Suppressor macrophage treated with lipopolysaccharide for 4 hours (primary cell): ENCODE measurements at places on chromosomes 5 and 9.

- DNase-seq = no peak
Observed at GRCh38 chr9:15203581-15203980, 103.4 kb downstream of the TTC39B start.

GRCh38 chr9:95189251-95190098 is 128.0 kb downstream of the FANCC start:
- DNase-seq = peak; percentile 78

GRCh38 chr5:112684737-112685136 is 52.9 kb upstream of the APC start:
- no peak for DNase-seq

GRCh38 chr5:80466669-80467485 is 21.0 kb upstream of the FAM151B start:
- peak; percentile 75 for DNase-seq

- no peak for DNase-seq
Observed at GRCh38 chr5:163757344-163757743, 251.9 kb downstream of the MAT2B start.

DNA sequence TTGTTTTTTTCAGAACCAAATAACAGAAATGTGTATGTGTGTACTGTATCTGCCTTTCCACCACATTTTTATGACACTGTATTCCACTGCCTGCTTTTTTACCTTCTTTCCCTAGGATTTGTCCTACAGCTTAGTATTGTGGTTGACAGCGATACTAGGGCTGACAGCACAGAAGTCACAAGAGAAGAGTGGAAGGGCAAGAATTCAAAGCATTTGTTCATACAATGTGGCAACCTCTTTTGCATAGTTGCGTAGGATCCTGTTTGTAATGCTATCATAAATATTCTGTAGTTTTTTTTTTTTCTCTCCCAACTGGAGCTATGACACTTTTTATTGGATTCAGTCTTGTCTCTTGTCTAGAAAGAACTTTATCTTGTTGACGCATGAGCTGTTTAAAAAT is 5.6 kb upstream of the BNIP1 start:
- DNase-seq = no peak

- DNase-seq = peak; percentile 44
Observed at GRCh38 chr9:70587201-70587600, 172.7 kb upstream of the KLF9 start.

GRCh38 chr9:87343816-87344430 is 153.7 kb upstream of the DAPK1 start:
- no peak for DNase-seq

GRCh38 chr9:129254566-129255287 is 76.7 kb upstream of the IER5L start:
- DNase-seq = no peak

GRCh38 chr9:94982211-94982610 is 255.7 kb downstream of the AOPEP start:
- no peak for DNase-seq

GRCh38 chr9:107492381-107492970 is 2.9 kb upstream of the KLF4 start:
- peak; percentile 24 for DNase-seq

DNA sequence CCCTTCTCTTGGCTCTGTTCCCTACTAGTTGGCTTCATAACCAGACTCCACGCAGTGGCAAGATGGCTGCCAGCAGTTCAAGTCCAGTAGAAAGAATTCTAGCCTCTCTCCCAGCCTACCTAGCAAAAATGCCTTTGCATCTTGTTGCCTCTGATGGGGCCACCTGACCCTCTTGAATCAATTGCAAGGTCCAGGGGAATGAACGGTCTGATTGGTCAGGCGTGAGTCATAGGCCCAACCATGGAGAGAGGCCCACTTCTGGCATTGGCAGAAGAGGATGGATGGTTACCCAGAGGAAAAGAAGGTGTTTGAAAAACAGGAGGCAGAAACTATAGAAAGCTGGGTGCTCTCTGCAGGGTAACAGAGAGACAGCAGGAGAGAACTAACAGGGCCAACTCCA is 622.6 kb downstream of the CCDC171 start:
- no peak for DNase-seq

- DNase-seq = peak; percentile 92
Observed at GRCh38 chr5:95631255-95631958, 11.5 kb downstream of the GPR150 start.

DNA sequence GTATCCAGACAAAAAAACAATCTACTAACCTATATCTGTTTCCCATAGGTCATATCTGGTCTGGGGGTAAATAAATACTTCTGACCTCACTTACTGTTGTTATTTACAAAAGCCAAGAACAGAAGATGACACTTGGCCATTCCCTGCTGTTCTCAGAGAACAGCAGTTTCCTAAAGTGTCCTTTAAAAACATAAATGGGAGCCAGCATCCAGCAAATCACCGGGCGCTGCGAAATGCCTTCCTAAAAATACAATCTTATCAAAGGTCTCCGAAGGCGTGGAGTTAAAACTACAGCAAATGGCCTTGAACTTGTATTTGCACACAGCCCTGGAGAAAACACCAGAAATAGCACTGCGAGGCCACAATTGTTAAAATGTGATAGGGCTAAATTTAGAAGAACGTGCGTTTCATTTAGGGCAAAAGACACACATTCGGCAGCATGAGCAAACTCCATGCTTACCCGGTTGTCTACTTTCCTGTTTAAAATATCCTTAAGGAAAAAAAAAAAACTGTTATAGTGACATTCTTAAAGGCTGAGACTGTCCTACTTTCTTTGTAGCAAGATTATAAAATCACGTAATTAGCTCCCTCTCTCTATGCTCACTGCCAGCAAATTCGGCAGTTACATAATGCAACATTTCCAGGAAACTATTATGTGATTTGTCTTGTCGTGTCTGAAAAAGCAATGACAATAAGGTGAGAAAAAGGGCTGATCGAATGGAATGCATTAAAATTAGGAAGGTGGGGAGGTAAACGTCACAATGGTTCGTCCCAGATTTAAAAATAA is 1.5 kb downstream of the NFIL3 start:
- peak; percentile 31 for DNase-seq

- peak; percentile 78 for DNase-seq
Observed at GRCh38 chr5:149268928-149269557, 2.6 kb upstream of the AFAP1L1 start.

DNA sequence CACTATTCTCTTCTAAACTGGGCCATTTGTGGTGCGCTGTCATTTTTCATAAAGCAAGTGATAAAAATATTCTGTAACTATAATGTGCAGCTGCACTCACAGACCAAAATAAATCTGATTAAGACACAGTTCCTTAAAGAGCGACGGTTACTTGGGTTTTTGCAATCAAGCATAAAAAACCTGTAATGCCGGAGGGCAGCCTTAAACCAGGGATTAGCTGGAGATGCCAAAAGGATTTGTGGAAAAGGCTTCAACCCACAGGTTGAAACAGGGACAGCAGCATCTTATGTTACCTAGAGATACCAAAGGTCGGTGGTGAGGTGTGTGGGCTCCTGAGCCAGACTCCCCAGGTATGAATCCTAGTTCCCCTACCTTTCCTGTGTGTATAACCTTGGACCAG is 49.3 kb downstream of the CTNND2 start:
- DNase-seq = no peak

- DNase-seq = no peak
Observed at GRCh38 chr9:8205576-8205975, 406.0 kb upstream of the DMAC1 start.
